Left renal cortex interstitium (tissue), 4 donors: ENCODE measurements at places on chromosomes 5 and 9. TPM values are rescaled to one million over a fixed set of nuclear protein-coding genes. Genes with fewer than 3 reads are reported as not detected.

DNA sequence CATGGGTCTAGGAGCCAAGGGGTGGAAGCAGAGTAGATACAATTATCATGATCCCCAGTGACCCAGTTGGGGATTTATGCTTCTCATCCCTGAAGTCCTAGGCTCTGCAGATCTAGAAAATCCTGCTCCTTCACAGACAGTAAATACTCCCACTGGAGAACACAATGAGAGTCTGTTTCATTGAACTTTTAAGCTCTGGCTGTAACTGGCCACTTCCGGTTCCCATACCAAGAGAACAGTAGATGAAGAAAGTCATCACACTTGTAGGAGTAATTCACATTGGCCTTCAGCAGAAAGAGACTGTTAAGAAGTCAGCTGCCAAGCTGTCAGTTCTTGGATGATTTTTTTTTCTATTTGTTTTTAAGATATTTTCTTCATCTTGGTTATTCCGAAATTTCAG lies 597.1 kb downstream of the ACTL7B start:
- DNase-seq: no peak

GKAP1 gene
- polyA plus RNA-seq: 15.7 TPM

DNA sequence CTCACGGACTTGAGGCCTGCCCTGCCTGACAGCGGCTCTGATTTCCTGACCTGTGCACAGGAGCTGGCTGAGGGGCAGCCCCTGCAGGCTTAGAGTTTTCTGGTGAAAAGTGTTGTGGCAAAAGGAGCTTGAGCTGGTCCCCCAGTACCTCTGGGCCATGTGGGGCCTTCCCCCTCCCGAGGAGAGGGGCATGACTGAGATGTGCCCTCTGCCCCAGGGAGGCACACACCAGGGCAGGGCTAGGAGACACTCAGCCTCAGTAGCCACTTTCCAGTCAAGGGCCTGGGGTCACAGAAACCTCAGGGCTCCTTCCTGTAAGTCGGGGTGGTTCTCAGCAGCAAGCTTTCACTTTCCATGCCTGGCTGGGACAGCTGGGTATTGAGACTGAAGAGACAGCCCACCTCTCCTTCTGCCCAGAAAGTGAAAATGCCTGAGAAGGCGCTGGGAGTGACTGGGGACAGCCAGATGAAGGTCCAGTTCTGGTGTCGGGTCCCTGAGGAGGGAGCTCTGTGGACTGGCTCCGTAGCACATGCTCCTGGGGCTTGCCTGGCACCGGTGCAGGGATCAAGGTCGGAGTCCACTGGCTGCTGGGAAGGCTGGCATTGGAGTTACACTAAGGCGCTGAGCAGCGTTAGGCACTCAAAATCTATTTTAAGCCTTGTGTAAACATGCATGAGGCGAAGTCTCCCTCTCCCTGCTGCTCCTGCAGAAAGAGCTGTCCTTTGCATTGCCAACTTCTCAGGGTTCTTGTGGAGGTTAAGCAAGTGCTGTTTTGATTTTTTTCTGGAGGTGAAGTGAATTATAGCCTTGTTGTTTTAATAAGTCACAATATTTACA lies 394.9 kb downstream of the GADD45G start:
- DNase-seq: no peak

DNA sequence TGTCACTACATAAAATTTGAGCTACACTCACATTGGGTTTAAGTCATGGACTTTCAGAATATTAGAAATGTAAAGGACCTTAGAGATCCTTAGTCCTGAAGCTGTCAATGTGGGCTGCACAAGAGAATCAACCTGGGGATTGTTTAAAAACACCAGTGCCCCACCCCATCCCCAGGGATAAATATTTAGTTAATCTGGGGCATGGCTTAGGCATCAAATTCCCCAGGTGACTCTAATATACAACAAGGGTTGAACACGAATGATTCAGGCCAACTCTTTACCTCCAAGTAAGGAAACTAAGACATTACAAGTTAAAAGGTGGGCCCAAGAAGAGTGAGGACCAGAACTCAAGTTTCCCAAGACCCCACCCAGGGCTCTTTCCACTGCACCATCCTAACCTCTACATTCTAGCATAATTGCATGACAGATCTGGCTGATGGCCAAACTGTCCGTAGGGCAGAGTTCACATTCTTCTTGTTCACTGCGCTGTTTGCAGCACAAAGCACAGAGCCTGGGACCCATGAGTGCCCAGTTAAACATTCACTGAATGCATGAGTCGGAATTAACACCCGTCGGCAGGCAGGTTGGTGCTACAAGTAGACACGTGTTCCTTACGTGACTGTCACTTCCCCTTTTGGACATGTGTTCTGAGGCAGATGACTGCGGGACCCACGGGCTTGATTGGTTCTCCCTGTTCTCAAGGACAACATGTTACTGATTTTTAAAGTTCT lies 25.2 kb downstream of the CYFIP2 start:
- no peak for DNase-seq

RORB gene
- polyA plus RNA-seq: 0.25 TPM

DNA sequence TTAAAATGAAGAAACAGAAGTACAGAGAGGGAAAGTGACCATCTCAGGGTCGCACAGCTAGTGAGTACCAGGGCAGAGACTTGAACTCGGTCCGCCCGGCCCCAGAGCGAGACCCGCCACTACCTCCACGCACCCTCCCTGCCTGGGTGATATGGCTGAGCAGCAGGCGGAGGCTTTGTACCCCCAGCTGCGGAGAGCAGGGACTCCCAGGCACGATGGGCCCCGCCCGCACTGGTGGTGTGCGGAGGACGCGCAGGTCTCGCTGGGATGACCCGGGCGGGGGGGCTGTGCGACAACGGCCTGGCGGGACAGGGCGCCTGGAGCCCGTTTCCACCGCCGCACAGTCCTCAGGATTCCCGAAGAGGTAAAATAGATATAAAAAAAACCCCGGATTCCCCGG lies 64.7 kb upstream of the LARP1 start:
- no peak for DNase-seq

DNA sequence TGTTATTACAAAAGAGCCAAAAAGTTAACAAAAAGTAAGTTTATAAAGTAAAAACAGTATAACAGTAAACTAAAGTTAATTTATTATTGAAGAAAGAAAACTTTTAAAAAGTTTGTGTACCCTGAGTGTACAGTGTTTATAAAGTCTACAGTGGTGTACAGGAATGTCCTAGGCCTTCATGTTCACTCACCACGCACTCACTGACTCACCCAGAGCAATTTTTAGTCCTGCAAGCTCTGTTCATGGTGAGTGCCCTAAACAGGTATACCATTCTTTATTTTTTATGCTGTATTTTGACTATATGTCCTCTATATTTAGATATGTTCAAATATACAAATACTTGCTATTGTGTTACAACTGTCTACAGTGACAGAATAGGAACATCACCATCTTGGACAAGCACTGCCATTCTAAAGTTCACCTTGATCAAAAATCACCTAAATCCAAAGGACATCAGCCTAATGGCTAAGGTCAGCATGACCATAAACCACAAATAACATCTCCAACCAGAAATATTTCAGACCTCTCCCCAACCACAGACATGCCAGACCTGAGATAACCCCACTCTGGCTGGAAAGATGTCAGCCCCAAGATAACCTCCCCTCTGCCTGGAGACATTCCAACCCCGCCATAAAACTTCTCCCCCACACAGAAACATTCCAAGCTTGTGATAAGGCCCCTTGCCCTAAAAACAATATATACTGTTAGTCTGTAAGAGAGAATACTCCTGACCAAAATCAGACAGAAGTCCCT lies 56.1 kb downstream of the AGXT2 start:
- DNase-seq: no peak

FAM114A2 gene
- polyA plus RNA-seq: 38.7 TPM

DNA sequence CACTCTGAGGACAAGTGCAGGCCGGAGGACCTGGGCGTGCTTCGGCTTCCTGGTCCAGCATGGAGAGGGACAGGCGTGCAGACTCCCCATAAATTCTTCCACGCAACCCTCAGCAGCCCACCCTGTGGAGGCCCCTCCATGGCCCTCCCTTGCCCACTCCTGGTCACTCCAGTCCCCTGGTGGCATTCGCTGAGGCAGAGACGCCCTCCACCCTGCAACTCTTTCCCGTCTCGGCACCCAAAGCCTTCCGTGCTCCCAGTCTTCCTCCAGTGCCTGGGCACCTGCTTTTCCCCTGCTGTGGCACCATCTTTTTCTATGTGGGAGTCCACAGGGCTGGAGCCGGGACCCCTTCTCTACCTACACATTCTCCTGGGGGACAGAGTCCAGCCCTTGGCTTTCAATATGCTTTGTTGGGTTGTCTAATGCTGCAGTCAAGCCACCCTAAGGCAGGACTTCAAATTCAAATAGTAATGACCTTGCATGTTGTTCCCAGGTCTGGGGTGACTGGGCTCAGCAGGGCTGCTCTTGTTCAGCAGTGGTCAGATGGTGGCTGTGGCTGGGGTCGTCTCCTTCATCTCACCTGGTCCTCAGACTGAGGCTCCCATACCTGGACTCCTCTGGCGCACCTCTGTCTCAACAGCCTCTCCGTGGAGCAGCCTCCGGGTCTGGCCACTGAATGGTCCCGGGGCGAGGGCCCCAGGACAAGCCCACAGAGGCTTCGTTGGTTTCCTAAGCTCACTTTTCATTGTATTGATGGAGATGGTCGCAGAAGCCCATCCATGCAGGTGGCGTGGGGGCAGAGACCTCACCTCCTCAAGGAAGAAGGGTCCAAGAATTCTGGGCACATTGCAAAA lies 15.2 kb downstream of the MRPL36 start:
- no peak for DNase-seq

DNA sequence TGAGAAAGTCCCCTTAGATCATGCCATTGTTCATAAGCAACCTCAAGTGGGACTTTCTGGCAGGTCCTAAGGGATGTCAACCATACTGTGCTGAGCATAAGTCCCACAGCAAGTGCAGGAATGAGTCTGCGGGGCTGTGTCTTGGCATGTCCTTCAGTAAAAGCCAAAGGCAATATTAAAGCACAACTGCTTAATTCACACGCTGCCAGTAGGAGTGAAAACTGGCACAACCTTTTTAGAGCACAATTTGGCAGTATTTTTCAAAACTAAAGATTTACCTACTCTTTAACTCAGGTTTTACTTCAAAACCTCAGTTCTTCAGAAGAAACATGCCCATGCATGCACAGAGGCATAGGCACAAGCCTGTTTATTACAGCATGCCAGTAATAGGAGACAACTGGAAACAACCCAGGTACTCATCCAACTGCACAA lies 24.4 kb upstream of the SMAD5 start:
- DNase-seq: no peak

DNA sequence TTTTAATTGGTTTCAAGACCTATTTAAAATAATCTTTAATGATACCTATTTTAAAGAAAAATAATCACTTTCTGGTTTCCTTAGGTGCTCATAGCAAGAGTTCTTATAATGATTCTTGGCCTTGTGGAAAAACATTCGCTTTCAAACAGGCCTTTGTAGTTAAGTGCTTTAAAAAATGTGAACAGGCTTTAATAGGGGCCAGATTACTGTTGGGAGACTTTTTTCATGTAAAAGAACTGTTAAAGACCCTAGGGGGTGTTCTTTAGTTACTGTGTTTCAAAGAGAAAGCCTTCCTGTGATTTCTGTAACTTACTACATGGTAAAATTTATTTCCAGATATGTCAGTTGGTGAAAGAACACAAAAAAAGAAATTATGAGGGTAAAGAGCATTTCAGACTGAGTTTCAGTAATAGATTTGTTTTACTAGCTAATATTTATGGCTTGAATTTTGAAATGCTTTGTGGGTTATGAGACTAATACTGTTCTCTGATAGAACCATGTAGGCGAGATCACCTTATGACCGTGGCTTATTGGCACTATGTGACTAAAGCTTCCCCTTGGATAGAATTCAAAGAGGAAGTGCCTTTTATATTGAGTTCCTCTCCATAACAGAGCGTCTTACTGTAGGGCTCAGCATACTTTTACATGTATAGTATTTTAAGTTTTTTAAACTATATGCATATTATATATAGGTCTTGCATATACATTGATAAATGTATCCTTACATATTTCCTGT lies 70.7 kb downstream of the CSNK1G3 start:
- DNase-seq: no peak

DNA sequence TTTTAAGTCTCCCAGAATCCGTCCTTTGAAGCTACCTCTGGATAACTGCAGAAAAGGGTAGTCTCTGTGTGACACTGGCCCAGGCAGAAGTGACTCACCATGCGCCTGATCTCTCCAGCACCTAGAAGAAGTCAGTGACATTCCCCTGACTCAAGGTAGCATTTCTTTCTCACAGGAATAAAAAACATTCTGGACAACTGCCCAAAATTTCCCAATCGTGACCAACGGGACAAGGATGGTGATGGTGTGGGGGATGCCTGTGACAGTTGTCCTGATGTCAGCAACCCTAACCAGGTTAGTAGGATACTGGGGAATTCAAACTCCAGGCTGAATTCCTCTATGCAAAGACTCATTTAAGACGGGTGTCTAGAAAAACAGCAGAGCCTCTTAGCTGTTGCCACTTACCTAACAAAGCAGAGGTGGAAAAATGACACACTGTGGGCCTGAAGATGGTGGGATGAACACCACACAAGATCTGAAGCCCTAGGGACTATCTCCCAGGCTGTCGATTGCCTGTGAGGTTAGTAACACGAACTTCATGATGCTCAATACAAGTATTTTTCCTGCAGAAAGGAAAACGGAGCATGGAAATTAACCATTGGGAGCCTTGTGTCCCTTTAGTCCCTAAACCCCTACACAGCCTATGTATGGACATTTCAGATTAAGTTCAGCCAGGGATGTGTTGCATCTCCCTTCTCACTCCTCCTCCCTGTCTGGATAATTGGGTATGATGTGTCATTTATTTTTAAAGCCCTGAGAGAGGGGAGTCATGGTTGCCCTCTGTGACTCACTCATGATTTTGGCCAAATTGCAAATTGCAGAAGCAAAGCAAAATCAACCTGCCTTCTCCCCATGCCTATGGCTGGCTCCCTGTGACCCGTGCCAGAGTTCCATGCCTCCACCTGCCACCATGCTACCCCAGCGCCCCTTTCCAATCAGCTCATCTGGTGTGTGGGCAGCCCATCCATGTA lies 37.2 kb downstream of the THBS4 start:
- DNase-seq: no peak

DNA sequence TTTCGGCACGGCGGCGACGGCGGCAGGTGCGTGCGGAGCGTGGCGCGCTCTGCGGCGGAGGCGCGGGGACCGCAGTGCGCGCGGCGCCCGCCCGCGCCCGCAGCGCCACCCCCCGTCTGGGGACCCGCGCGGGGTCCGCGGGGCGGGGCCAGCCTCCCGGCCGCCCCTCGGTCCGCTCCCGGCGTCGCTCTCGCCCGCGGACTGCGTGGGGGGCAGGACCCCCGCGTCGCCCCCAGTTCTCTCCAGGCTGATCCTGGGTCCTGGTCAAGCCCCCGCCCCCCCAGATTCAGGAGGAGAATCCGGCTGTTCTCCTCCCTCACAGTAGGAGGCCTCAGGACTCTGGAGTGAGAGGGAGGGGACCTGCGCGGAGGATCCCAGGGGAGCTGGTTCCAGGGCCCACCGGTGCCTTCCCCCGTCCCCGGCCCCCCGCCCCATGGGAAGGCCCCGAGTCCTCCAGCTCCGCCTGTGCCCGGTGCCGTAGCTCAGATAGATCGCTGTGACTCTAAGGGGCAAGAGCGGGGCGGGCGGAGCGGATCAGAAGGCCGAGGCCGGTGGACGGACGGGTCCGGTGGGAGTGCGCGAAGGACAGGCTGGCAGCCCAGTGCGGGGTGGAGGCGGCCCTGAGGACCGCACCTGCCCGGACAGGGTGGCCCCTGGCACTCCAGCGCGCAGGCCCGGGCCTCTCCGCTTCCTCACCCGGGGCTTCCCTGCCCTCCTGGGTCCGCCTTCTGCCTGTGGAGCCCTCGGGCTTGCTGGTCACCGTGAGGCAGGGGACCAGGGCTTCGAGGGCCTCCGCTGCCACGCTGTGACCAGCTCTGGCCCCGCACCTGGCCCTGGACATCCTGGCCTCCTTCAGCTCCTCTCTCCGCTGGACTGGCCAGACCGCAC lies at the start of gene RNF208:
TSS of gene RNF208 (minus strand) at position 51 of the 888 bp plus-strand sequence. CDS start 1,028 bp downstream, outside the sequence.
- no peak for DNase-seq

MYOT gene
- polyA plus RNA-seq: 2.2 TPM

GRCh38 chr5:42545038-42545437 lies 121.8 kb downstream of the GHR start:
- DNase-seq: no peak
